ENCODE measurements at places on chromosomes 6 and 20. TPM values are rescaled to one million over a fixed set of nuclear protein-coding genes. Genes with fewer than 3 reads are reported as not detected.

Gene GOPC
- 51.6 TPM for total RNA-seq

Gene GABRR1
- not detected for total RNA-seq

Gene SLC22A7
- not detected for total RNA-seq

Gene ACTL10
- total RNA-seq, result 1.9 TPM

Gene TMEM200A
- total RNA-seq, result 35.3 TPM

Gene RAET1G
- total RNA-seq, result 4.1 TPM

Gene PAX1
- total RNA-seq, result not detected

All from smooth muscle cell of bladder (primary cell).